ENCODE measurements at places on chromosomes 16 and 17.

DNA sequence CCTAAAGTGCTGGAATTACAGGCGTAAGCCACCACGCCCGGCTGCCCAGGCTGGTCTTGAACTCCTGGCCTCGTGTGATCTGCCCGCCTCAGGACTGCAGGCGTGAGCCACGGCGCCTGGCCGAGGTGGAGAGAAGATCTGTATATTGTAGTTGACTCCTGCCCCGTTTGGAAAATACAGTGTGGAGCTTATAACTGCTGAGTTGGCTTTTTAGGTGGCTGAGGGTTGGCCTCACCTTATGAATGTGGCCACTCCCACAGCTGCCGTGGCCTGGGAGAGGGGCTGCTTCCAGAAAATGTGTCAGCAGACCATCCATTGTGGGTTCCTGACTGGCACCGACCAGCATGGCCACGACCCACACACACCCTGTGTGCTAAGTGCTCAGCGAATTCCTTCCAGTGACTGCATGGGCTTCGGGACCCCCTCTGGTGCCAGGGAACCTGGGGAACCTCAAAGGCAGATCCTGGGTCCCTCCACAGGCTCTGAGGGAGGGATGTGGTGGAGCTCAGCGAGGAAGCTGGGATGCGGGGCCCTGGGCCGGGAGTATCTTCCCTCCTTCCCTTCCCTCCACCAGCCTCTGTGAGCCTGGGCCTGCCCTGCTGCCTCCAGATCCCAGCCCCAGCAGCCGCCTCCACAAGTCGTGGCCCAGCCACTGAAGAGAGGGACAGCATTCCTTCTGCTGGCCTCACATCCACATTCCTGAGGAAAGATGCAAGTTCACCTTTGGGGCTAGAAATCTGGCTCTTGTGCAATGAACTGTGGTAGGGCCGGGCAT, 10.9 kb upstream of the RAB11FIP3 start:
- DNase-seq = no peak

GRCh38 chr17:42806249-42806648, 7.6 kb downstream of the CNTD1 start:
- no peak for DNase-seq

- DNase-seq = no peak
Measured at GRCh38 chr16:50017553-50017952, 7.5 kb upstream of the CNEP1R1 start.

- DNase-seq = no peak
Measured at GRCh38 chr16:15464401-15465186, 30.2 kb downstream of the BMERB1 start.

DNA sequence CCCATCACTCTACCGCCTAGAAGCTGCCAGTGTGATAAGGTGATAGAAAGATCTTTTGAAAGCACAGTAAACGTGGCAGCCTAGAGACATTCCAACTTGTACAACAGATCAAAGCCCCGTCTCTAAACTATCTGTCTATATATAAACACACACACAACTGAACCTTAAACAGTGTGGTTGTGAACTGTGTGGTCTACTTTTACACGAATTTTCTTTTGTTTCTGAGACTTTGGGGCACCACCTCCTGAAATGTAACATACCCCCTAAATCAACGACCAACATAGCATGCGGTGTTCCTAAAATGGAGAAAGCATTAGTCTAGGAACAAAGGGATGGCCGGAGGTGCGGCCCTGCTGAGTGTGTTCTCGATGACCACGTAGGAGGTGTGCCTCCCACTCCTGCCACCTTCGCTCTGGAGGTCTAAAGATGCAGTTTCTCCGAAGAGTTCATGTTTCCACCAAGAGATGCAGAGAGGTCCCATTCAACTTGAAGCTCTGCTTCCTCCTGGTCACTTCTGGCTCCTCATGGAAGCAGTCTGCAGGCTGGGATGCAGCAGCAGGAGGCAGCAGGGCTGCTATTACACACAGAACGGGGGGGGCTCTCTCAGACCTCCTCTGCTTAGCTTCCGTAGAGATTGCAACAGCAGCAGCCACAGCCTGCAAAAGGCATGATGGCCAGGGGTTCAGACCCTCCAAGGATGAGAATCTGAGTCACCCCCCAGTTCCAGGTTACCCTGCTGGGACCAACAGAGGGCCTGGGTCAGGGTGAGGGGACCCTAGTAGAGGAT, 22.6 kb upstream of the USP10 start:
- no peak for DNase-seq
